ENCODE measurements at places on chromosomes 5 and 9.

GRCh38 chr5:17727098-17727497 is 92.8 kb downstream of the TAF11L14 start:
- no peak for DNase-seq

DNA sequence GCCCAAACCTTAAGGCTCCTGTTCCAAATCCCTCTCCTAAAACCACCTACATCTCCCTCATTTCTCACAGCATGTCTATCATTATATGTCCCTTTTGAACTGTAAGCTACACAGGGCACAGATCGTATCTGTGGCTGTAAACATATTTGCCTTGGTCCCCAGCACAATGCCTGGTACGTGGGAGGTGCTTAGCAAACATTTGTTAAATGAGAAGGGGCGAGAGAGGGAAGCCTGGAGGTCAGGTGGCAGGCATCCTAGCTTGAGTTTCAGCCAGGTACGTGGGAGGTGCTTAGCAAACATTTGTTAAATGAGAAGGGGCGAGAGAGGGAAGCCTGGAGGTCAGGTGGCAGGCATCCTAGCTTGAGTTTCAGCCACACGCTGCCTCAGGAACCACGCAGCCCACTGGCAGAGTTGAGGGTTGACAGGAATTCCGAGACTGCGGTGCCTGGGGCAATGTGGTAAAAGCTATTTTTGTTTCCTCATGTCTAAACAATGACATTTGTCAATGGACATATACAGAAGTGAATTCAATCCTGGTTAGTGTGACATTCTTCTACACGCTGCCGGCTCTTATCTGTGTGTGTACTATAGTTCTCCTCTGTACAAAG is 113.6 kb downstream of the EFNA5 start:
- no peak for DNase-seq

DNA sequence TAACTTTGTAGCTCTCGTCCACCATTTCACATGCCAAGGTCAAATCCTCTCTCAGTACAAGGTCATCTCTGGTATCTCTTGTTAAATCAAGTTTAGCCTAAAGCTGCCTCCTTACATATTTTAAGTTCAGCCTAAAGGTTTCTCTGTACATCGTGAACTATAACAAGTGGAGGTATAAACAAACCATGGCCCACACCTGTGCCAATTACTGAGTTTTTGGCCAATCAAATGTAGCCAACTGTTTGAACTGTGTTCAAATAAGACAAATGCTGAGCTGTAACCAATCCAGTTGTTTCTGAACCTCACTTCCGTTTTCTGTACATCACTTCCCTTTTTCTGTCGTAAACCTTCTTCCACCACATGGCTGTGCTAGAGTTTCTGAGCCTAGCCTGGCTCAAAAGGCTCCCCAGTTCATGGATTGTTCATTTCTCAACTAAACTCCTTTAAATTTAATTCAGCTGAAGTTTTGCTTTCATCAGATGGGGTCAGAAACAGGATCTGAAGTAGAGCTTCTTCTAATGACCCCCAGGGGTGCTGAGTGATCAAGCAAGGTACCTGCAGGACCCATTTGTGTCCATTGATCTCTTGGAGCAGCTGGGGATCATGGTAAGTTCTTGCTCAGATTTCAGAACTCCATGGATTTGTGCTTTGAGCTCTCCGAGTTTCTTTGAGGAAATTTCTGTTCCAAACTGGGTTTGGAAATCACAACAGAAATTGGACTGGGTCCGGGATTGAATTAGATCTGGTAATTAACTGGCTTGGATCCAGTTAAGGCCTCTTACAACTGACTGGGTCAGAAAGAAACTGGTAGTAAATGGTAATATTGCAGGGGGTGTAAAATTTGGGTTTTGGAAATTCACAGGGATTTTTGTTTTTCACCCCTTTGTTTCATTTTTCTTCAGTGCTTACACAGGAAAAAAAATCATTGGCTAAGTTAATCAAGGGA is 11.0 kb upstream of the NANS start:
- peak; percentile 67 for DNase-seq

- no peak for DNase-seq
These were observed 15.4 kb upstream of the CERCAM start for GRCh38 chr9:128405077-128405779.

DNA sequence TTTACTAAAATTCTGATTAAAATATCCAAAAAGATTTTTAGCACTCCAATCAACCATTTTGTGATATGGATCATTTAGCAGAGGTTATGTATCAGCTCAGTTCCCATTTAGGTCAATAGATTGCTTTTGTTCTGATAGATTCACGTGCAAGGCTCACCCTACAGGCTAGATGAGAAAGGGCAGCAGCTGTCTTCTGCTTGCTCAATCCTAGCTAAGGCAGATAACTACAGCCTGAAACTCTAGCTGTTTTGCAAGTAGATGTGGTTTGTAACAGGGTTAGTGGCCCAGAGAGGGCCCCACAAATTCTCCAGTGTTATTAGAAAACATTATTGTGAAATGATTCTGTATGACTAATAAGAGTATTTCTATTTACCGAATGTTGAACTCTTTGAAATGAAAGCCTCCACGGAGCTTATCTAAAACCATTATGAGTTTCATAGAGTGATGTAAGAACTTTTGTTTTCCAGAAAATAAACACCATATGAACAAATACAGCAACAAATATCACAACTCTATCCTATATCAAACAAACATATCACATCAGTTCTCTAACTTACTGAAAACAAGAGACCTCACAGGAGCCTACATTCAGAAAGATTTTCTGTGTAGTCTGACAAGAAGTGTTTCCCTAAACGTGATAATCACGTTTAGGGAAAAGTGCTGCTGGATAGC is 841.9 kb upstream of the ACO1 start:
- DNase-seq = peak; percentile 9

- no peak for DNase-seq
These were observed 140.8 kb upstream of the RASA1 start for GRCh38 chr5:87126869-87127268.

- no peak for DNase-seq
These were observed 420.4 kb downstream of the CETN3 start for GRCh38 chr5:89988998-89989655.

DNA sequence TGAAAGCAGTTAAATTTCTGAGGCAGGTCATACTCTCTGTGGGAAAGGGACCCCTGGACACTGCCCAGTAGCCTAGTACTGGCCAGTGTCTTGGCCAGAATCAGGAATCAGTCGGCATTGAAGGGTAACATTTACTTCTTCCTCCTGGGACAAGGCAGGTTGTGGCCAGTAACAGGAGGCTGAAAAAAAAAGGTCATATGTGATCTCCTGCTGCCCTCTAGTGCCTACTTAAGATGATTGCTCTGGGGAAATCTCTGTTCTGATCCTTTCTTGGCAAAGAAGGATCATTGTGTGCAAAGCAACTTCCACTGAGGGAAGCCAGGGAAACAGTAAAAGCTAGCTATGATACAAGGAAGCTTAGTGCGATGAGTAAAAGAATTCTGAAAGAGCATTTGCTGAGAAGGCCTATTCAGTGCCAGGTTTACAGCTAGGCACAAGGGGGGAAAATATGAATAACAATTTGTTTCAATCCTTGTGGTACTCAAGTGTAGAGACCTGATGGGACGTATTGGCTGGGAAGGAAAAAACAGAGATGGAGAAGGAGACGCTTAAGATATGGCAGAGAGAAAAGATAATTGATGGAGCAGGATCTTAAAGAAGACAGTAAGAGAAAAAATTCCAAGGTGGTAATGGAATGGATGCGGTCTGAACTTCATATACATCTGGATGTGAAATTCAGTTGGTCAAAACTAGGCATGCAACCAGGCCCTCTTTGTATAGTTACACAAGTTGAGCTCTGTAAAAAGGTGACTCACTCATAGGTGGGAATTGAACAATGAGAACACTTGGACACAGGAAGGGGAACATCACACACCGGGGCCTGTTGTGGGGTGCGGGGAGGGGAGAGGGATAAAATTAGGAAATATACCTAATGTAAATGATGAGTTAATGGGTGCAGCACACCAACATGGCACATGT is 25.8 kb upstream of the TRIM32 start:
- no peak for DNase-seq

- no peak for DNase-seq
These were observed 48.6 kb upstream of the SH3PXD2B start for GRCh38 chr5:172502969-172503368.

- DNase-seq = no peak
These were observed 27.8 kb downstream of the GSN start for GRCh38 chr9:121295662-121296191.

DNA sequence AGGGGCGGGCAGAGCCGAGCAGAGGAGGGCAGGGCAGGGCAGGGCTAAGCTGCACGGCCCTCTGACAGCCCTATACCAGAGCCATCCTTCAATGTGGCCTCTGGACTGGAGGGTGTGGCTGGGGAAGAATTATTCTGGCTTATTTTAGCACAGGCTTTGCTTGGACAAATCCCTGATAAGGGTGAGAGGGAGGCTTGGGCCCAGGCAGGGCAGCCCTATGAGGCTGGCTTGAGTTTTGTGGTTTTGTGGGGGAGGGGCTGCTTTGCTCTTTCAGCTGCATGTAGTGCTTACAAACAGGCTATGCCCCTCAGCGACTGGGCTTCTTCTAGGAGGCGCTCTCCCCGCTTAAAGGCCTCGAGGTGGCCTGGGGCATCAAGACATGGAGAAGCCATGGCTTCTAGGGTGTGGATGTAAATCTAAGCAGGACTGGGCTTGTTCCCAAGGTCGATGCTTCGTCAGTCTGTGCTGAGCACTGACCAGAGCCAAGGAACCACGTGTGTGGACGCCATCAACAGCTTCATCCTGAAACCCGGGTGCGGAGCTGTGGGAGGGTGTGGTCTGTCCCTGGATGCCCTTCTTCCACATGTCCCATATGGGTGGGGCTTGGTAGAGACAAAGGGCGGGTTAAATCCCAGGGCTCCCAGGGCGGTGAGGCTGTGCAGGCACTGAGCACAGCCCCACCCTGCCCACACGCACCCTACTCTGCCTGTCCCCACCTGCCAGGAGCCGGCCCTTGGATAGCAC is 45.7 kb upstream of the IPPK start:
- no peak for DNase-seq

- no peak for DNase-seq
These were observed 111.5 kb upstream of the BASP1 start for GRCh38 chr5:17105744-17106418.

- DNase-seq = no peak
These were observed 130.8 kb downstream of the C9orf152 start for GRCh38 chr9:110076894-110077725.

- no peak for DNase-seq
These were observed 52.4 kb upstream of the HMHB1 start for GRCh38 chr5:143759396-143760130.

DNA sequence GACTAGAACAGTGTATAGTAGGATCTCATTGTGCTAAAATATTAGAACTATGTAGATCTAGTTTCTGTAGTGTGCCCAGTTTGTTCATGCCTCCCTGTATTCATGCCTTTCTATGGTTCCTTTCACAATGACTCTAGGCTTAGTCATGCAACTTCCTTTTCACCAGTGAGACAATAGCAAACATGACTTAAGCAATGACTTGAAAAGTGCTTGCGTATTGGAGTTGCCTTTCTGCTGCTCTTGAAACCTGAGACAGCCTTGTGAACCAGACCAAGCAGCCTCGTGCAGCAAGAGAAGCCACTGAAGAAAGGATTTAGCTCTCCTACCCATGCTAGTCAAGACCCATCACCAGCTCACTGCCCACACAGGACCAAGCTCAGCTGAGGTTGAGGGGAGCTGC is 294.5 kb upstream of the TAS2R1 start:
- DNase-seq = no peak

DNA sequence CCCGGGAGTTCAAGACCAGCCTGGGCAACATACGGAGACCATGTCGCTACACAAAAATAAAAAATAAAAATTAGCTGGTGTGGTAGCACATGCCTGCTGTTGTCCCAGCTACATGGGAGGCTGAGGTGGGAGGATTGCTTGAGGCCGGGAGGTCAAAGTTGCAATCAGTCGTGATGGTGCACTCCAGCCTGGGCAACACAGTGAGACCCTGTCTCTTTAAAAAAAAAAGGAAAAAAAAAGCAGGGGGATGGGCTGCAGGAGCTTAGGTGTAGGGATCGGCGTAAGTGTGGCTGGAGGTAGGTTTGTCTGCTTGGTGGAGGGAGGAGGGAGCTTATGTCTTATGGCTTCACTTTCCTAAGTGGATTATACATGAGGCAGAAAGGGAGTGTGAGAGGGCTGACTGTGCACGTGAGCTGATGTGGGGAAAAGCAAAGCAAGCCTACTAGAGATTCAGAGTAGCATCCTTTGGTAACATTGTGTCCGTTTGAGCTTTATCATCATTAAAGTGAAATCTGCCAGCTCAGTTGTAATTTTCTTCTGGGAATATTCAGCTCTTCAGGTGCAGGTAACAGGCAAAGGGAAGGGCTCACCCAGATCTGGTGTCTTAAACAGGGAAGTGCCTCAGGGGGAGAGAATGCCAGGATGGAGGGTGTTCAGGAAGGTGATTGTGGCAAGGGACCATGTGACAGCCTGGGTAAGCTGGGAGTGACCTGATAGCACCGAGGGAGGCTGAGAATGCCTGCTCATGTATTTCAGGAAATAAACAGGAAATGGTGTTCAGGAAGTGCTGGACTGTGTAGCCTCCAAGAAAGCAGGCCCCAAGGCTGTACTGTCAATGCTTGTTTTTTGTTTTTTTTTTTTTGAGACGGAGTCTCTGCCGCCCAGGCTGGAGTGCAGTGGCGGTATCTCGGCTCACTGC is 17.6 kb upstream of the SETX start:
- no peak for DNase-seq

DNA sequence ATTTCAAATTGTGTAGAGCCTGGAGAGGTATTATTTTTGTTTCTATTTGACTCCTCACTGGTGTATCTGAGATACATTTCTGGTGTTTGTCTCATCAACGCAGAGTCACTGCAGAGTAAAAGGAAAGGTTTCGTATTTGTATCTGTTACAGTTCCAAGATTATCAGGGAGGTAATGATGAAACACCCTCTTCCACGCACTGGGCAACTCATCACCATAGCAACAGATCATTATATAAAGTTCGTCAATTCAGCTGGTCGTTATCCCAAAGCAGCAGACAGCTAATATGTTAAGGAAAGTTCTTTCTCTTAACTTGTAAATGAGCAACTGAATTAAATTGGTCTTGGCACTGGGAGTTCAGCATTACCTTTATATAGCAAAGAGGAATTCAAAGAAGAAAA is 513.5 kb downstream of the MTRR start:
- no peak for DNase-seq

DNA sequence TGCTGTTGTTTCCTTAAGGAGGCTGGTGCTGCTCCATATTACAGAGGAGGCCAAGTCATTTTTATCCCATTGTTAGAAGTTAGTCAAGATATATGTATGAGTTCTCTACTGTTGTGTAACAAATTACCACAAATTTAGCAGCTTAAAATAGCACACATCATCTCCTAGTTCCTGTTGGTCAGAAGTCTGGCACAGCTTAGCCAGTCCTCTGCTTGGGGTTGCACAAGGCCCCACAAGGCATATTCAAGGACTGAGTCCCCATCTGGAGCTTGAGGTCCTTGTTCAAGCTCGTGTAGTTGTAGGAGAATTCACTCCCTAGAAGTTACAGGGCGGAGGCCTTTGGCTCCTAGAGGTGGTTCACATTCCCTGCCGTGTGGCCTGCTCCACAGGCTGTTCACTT is 14.7 kb downstream of the MTAP start:
- DNase-seq = no peak

DNA sequence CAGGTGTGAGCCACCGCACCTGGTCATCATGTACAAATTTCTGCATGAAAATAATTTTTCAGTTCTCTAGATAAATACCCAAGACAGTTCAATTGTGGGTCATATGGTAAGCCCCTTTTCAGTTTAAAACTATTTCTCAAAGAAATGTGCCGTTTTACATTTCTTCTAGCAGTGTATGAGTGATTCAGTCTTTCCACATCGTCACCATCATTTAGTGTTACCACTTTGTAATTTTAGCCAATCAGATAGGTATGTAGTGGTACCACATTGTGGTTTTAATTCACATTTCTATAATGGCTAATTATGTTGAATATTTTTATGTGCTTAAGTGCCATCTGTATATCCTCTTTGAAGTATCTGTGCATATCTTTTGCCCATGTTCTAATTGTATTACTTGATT is 163.1 kb downstream of the AOPEP start:
- DNase-seq = no peak

All from activated CD4-positive, alpha-beta T cell treated with anti-CD3 and anti-CD28 coated beads, Interleukin-2, amount 10 ng/mL, durations not matched to agents 7 days and 5 days (primary cell).